Peyer's patch (tissue), 4 donors: ENCODE measurements at places on chromosomes 2 and 18. TPM values are rescaled to one million over a fixed set of nuclear protein-coding genes. Genes with fewer than 3 reads are reported as not detected.
A peak's percentile ranks its signal among the peaks of the same experiment; 100 is the strongest.

Gene SF3B6
- 138 TPM for total RNA-seq

Gene PHLPP1
- 21.8 TPM for total RNA-seq

Gene ABCG5
- total RNA-seq, result 1.7 TPM

Gene KIAA2012
- total RNA-seq, result 0.27 TPM

Gene IL36B
- not detected for total RNA-seq

Gene SIX3
- total RNA-seq, result not detected

Gene CXCR4
- 10.3 TPM for total RNA-seq

DNA sequence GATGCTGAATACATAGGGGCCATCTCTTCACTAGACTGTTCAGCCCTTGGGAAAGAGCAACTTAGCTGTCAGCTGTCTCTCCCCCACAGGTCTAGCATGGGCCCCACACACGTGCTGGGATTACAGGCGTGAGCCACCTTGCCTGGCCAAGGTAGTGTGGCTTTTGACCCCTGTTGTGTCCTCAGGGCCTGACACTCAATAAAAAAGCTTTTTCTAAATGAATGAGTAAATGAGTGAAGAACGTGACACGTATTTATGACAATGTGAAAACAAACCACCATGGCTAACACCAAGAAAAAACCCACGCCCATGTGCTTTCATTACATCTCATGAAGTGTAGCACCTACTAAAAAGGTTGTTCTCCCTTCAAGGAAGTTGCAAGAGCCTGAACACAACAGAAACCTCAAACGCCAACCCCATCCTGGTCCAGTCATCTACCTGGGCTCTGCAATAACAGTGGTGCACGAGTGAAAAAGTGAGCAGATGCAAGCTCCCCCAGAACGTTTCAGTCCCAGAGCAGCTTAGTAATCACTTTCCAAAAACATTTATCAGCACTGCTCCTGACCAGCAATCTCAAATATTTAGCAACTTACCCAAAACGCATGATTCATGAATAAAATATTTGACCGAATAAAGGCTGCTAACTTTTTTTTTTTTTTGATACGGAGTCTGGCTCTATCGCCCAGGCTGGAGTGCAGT is 3.4 kb downstream of the WDFY1 start:
- no peak for DNase-seq

- DNase-seq, result no peak
These were observed 119.2 kb upstream of the FHL2 start for GRCh38 chr2:105517814-105518705.

DNA sequence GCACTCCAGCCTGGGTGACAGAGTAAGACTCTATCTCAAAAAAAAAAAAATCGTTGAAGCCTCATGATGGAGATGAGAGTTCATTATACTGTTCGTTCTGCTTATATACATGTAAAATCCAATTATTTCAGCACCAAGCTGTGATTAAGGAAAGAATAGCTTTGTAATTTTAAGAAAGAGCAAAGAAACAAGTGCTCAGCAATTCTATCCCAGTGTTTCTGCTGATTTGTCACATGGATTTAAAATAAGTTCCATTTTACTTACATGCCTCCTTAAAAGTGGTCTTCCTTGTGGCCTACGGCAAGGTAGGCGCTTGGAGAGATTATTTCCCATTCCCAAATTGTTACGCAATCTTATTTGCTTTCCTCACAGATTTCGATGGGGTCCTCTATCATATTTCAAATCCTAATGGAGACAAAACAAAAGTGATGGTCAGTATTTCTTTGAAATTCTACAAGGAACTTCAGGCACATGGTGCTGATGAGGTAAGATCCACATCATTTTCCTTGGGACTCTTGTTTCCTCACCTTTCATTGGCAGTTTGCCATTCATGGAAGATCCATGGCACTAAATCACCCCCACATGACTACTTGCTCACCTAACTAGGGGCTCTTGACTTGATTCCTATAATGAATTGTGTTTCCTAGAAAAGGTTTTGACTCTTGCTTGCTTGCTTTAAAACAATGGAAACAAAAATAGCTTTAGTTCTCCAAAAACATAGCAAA is 11.5 kb downstream of the ARPC2 start:
- no peak for DNase-seq

DNA sequence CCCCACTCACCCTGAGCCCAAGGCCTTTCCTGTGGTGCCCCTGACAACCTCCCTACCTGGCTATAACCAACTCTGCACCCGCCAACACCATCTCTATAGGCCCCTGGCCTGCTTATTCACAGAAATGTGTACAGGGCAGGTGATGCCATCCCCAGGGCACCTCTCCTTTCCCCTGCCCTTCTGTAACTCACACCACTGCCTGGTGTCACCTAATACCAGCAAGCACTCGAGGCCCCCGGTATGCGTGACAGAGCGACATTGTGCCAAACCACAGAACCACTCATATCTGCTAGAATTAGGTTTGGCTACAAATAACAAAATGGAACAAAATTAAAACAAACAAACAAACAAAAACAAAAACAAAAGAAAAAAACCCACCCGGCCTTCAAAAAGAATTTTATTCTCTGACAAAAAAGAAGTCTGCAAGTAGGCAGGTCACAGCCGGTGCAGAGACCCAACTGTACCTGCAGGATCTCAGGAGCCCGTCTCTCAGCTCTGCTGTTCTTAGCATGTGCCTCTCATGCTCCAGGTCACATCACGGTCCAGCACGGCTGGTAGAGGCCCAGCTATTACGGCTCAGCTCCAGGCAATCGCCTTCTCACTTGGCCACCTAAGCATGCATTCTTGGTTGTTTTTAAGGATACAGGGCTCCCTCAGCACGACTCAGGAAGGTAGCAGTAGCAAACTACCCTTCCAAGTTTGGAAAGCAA is 51.4 kb downstream of the FAM178B start:
- peak; percentile 16 for DNase-seq

GRCh38 chr18:11997466-11997865 is 16.2 kb downstream of the IMPA2 start:
- DNase-seq, result no peak

- DNase-seq, result no peak
These were observed 17.4 kb downstream of the RTTN start for GRCh38 chr18:70188113-70188512.

GRCh38 chr2:159873258-159873657 is 75.2 kb upstream of the CD302 start:
- DNase-seq, result no peak

- DNase-seq, result no peak
These were observed 36.5 kb downstream of the ZRANB3 start for GRCh38 chr2:135494503-135494902.
